ENCODE measurements at places on chromosomes 7 and 10. TPM values are rescaled to one million over a fixed set of nuclear protein-coding genes. Genes with fewer than 3 reads are reported as not detected.

DNA sequence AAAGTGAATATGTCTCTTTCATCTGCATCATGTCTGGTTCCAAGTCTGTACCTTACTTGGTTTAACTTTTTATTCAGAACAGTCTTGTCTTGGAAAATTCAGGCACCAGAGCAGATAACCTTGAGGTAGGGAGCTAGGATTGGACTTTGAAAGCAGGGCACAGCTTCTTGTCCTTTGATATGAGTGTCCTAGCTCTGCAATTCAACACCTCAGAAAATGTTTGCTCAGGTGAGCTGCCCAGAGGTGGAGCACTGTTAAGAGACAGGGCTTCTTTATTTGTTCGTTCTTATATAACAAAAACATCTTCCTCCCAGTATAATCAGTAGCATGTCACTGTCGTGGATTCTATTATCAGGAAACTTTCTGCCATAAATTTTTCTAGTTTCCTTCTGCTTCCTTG, 118.3 kb downstream of the LRRC4 start:
- H3K27me3 ChIP-seq: no peaks in the 10 kb centered on the region
- H3K36me3 ChIP-seq: no peaks in the 10 kb centered on the region
- no peak overlapping the region for H3K4me3 ChIP-seq
- H3K27ac ChIP-seq: no peak overlapping the region
- no peaks in the 10 kb centered on the region for H3K4me1 ChIP-seq

GRCh38 chr7:111175908-111176441, 85.0 kb downstream of the LRRN3 start:
- no peaks in the 10 kb centered on the region for H3K27me3 ChIP-seq
- DNase-seq: no peak
- H3K36me3 ChIP-seq: no peaks in the 10 kb centered on the region
- peaks cover 9% of the 10 kb centered on the region for H3K4me1 ChIP-seq
- no peak overlapping the region for H3K27ac ChIP-seq
- H3K4me3 ChIP-seq: no peak overlapping the region

GRCh38 chr7:38463277-38464225, 167.6 kb downstream of the AMPH start:
- no peaks in the 10 kb centered on the region for H3K27me3 ChIP-seq
- H3K27ac ChIP-seq: no peak overlapping the region
- peak; percentile 73 for DNase-seq
- H3K36me3 ChIP-seq: no peaks in the 10 kb centered on the region
- no peaks in the 10 kb centered on the region for H3K4me1 ChIP-seq

GRCh38 chr7:28957064-28957750, 923 bp downstream of the TRIL start:
- DNase-seq: peak; percentile 68
- no peaks in the 10 kb centered on the region for H3K36me3 ChIP-seq
- H3K4me1 ChIP-seq: no peaks in the 10 kb centered on the region
- peaks cover 48% of the 10 kb centered on the region for H3K27me3 ChIP-seq

Gene TMEM213
- not detected for total RNA-seq

Gene AUTS2
- total RNA-seq: 25.5 TPM

- H3K27ac ChIP-seq: no peak overlapping the region
- no peaks in the 10 kb centered on the region for H3K27me3 ChIP-seq
- no peaks in the 10 kb centered on the region for H3K4me1 ChIP-seq
- H3K36me3 ChIP-seq: no peaks in the 10 kb centered on the region
- H3K4me3 ChIP-seq: no peak overlapping the region
- no peak for DNase-seq
These were observed 37.9 kb downstream of the SLC25A28 start for GRCh38 chr10:99582255-99582770.

DNA sequence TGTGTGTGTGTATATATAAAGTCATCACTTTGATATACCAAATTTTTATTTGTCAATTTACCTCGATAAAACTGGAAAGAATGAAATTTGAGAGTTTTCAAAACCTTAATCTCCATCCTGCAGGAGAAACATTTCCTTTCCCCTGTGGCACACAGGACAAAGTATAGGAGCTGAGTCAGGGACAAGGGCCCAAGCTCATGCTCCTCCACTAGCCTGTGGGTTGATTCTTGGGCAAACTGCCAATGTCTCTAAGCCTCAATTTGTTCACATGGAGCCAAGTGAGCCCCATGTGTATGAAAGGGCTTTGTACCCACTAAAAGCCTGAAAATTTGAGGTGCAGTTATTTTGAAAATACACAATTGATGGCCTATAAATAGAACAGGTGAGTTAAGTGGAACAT, 60.3 kb upstream of the IL6 start:
- no peak for DNase-seq
- no peaks in the 10 kb centered on the region for H3K36me3 ChIP-seq
- no peak overlapping the region for H3K27ac ChIP-seq
- no peaks in the 10 kb centered on the region for H3K4me1 ChIP-seq
- no peak overlapping the region for H3K4me3 ChIP-seq

DNA sequence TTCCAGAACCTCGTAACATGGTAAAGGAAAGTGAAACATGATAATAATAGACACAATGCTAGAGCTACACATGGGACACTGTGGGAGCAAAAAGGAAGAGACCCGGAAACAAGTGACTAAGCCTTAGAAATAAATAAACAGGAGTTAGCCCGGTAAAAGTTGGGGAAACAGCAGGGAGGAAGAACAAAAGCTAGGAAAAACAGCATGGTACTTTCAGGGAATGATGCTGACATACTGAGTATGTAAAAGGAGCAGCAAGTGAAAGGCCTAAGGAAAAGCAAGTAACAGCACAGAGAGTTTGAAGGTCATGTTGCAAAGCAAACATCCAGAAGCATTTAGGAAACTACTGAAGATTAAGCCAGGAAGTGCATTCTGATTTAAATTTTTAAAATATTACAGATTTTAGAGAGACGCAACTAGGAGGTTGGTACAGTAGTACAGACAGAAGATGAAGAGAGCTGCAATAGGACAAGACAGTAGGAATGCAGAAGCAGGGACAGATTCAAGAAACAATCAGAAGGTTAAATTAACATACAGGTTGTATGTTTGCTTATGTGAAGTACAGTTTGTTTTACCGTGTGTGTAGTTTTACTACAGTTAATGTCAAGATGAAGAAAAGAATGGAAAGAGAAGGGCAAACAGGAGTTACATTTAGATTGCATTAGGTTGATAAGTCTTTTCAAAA, 63.7 kb downstream of the ARHGAP12 start:
- no peaks in the 10 kb centered on the region for H3K36me3 ChIP-seq
- H3K27ac ChIP-seq: peak overlapping the region; percentile 12
- no peaks in the 10 kb centered on the region for H3K4me1 ChIP-seq
- H3K4me3 ChIP-seq: no peak overlapping the region

GRCh38 chr10:132446661-132447445, 49.9 kb downstream of the PWWP2B start:
- H3K27me3 ChIP-seq: no peaks in the 10 kb centered on the region
- peak overlapping the region; percentile 61 for H3K27ac ChIP-seq

DNA sequence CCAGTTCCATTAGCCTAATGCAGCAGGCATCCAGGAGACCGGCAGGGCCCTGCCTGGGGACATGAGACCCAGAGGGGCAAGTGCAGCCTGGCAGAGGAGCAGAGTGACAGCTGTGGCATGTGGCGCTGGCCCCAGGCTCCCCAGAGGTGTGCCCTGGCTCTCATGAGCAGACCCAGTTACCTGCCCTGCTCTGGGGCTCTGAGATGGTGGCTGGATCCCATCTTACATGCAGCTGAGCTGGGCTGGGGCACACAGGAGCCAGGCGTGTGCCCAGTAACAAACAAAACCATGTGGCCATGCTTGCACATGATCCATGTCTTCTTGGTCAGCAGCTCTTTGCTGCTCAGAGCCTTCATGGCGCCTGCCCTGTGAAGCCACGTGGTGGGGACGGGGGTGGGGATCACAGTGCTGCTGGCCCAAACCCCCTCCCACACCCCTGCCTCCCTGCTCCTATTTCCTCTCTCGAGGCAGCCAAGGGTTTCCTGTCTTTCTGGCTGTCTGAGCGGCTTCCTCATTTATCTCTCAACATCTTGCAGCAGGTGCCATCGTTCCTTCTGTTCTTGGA, 40.3 kb upstream of the GTF2I start:
- H3K27me3 ChIP-seq: no peaks in the 10 kb centered on the region
- H3K27ac ChIP-seq: no peak overlapping the region
- H3K36me3 ChIP-seq: no peaks in the 10 kb centered on the region
- no peak for DNase-seq

- H3K4me1 ChIP-seq: no peaks in the 10 kb centered on the region
- DNase-seq: no peak
- H3K36me3 ChIP-seq: peaks cover 39% of the 10 kb centered on the region
- no peak overlapping the region for H3K27ac ChIP-seq
These were observed 7.0 kb upstream of the FUOM start for GRCh38 chr10:133364645-133365431.

GRCh38 chr7:69598487-69599285, 411 bp downstream of the AUTS2 start:
- DNase-seq: peak; percentile 76
- H3K27me3 ChIP-seq: no peaks in the 10 kb centered on the region
- peak overlapping the region; percentile 92 for H3K27ac ChIP-seq
- H3K4me1 ChIP-seq: peaks cover 21% of the 10 kb centered on the region
- peak overlapping the region; percentile 90 for H3K4me3 ChIP-seq

DNA sequence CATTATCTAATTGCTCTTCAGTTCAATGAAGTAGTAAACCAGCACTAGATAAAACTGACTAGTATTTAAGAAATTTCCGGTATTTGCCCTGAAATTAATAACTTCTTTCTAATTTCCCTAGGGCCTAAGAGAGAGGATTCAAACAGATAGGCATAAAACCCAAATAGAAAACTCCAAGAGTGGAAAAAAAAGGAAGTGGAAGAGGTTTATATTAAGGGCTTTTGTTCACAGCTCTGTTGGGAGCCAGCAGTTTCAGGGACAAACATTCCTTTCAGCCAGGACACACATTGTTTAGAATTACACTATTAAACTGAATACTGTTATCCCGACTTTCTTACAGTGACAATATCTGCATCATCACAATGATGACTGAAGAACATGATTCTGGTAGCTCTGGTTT, 3.6 kb downstream of the ODAD2 start:
- no peak overlapping the region for H3K4me3 ChIP-seq
- no peaks in the 10 kb centered on the region for H3K27me3 ChIP-seq
- H3K36me3 ChIP-seq: no peaks in the 10 kb centered on the region
- no peaks in the 10 kb centered on the region for H3K4me1 ChIP-seq
- H3K27ac ChIP-seq: no peak overlapping the region

Gene KIFBP
- 34.6 TPM for total RNA-seq

Gene CYP3A5
- 4.6 TPM for total RNA-seq

Gene ACTA2
- 2,836 TPM for total RNA-seq

Gene COL13A1
- total RNA-seq: 2.9 TPM

Gene TMEM273
- 17.8 TPM for total RNA-seq

Gene WNT2
- 2.8 TPM for total RNA-seq

GRCh38 chr7:105496521-105496920, 25.6 kb downstream of the PUS7 start:
- no peaks in the 10 kb centered on the region for H3K27me3 ChIP-seq
- no peak overlapping the region for H3K27ac ChIP-seq
- no peak overlapping the region for H3K4me3 ChIP-seq
- no peaks in the 10 kb centered on the region for H3K36me3 ChIP-seq
- DNase-seq: no peak
- peaks cover 5% of the 10 kb centered on the region for H3K4me1 ChIP-seq

Gene SLC16A12
- total RNA-seq: 2.9 TPM

DNA sequence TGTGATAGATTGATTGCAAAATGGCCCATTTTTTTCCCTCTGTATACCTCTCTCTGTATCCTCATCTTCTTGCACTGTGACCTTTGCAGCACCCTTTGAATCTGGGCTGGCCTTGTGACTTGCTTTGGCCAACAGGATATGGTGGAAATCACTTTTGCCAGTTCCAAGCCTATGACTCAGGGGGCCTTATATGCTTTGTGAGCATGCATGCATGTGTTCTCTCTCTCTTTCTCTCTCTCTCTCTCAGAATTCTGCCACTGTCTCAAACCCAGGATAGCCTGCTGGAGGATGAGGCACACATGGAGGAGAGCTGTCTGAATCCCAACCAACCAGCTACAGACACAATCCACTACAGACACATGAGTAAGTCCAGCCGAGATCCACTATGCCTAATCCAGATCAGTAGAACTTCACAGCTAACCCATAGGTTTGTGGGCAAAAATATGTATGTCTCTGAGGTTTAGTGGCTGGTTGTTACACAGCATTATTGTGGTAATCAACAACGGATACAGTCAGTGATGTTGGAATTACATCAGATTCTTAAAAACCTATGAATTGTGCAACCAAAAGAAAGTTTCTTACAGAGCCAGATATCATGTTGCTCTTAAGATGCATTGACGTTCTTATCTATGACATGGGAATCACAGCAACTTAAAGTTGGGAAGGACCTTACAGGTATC, 41.8 kb upstream of the ABCB4 start:
- H3K36me3 ChIP-seq: no peaks in the 10 kb centered on the region
- no peak overlapping the region for H3K4me3 ChIP-seq
- no peak overlapping the region for H3K27ac ChIP-seq
- no peaks in the 10 kb centered on the region for H3K4me1 ChIP-seq

Gene HYAL4
- total RNA-seq: not detected

DNA sequence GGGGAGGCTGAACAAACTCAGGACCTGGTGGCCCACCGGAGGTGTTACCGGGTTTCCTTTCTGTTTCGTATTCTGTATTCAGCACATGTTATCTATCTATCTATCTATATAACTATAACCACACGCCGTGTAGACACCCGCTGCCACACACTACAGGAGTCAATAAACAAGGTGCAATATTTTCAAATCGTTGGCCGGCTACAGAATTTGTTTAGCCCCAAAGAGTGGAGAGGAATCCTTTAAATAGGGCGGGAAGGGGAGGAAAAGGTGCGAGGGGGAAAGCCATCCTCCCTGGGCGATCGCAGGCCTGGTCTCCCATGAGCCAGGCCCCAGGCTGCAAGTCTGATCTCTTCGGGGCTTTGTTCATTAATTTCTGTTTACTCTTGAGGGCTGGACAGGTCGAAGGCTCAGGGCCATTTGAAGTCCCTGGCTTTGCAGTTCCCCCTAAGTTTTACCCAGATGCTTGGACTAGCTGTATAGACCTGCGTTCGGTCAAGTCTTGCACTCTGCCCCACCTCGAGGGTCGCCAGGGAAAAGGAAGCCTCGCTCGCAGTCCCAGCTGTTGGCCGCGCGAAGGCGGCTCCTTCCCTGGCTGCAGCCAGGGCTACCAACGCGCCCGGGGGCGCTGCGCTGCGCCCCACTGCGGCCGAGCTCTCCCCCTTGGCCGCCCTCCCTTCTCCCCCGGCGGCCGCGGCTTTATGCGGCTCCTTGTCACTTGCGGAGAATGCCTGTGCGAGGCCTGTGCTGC, 3.8 kb downstream of the NKX2-3 start:
- peaks cover 4% of the 10 kb centered on the region for H3K36me3 ChIP-seq
- peak overlapping the region; percentile 94 for H3K27ac ChIP-seq
- peaks cover 15% of the 10 kb centered on the region for H3K27me3 ChIP-seq
- DNase-seq: peak; percentile 78

DNA sequence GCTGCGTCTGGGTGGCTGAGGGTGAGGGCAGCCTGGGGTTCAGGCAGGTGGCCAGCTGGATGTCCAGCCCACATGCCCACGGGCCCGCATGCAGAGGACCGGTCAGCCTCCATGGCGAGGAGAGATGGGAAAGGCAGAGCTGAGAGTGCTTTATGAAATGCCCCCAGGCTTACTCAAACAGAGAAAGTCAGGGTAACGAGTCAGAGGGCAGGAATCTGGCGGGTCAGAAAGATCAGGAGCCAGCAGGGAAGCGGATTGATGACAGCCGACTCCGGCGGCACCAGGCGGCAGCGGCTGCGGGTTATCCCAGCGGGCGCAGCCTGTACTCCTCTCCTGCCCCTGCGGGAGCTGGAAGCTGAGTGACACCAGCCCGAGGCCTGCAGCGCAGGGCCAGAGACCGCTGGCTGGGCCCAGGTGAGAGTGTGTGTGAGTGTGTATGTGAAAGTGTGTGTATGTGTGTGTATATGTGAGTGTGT, 13.4 kb downstream of the SLC13A4 start:
- H3K27me3 ChIP-seq: no peaks in the 10 kb centered on the region
- H3K4me1 ChIP-seq: peaks cover 8% of the 10 kb centered on the region
- no peaks in the 10 kb centered on the region for H3K36me3 ChIP-seq
- DNase-seq: no peak

Data from sigmoid colon (tissue), 7 donors.